Left forelimb (tissue), 1 donor: ENCODE measurements at places on chromosomes 16 and 17.

DNA sequence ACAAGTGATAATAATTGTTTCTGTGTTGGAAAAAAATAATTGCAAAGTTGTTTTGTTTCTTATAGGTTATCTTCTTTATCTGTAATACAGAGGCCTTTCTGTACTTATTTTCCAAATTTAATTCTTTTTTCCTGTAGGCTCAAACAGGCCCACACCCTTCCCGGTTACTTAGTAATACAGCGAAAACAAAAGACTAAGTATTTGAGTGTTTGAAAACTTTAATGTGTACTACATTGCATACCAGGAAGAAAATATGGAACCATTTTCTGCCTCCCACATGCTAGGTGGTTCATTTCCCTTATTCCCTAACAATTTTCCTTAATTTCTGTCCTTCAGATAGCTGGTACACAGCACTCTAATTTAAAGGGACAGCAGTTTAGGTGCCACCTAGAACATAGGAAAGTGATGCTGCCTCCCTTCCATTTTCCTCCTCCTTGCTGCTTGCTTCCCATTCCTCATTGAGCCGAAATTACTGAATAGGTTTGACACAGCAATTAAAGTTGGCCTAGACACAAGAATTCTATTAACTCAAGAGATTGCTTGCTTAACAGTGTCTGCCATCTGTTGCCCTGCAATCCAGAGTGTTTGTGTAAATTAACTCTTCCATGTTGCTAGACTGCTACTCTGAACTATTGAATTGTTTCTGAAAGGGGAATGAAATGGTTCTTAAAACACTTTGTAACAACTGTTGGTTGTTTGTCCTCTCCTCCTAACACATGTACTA lies 24.2 kb downstream of the CYB5B start:
- no peak for DNase-seq

- DNase-seq = no peak
These were observed 440.6 kb downstream of the HS3ST3B1 start for GRCh38 chr17:14741491-14741890.

DNA sequence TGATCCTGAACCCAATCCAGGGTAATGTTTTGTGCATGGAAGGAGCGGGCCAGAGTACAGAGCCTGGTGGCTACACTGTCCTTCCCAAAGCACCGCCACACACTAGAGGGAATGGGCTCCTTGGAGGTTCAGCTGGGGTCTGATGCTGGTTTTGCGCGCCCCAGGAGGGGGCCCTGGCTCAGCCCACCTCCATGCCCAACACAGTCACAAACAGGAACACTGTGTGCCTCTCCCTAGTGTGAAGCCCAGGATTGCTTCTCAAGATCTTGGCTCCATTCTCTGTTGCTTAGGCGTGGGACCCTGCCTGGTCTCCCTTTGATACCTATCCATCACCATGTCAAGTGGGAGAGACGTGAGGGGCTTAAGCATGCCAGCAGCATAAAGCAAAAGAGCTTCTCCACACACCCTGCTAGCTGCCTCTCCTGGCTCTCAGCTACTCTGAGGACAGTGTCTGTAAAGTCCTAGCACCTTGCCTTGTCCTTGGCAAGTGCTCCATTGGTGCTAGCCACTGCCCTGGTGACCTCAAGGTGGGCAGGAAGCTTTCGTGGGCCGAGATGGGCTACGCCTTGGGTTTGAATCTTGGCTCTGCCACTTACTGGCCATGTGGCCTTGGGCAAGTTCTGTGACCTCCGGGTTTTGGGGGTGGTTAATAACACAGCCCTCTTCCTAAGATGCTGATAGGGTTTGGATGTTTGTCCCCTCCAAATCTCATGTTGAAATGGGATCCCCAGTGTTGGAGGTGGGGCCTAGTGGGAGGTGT lies 122.2 kb downstream of the C16orf78 start:
- DNase-seq = peak; percentile 38

- DNase-seq = no peak
These were observed 42.9 kb upstream of the CPPED1 start for GRCh38 chr16:12846592-12846991.

GRCh38 chr16:280991-281659 lies 734 bp downstream of the ARHGDIG start:
- DNase-seq = no peak

GRCh38 chr17:31843070-31843745 lies 15.8 kb downstream of the COPRS start:
- DNase-seq = peak; percentile 82
